ENCODE measurements at places on chromosomes 6 and 20. TPM values are rescaled to one million over a fixed set of nuclear protein-coding genes. Genes with fewer than 3 reads are reported as not detected.

The PRICKLE4 gene
- 4.8 TPM for total RNA-seq

The SLC16A10 gene
- 6.0 TPM for total RNA-seq

The TSBP1 gene
- total RNA-seq, result not detected

The TFAP2A gene
- 0.99 TPM for total RNA-seq

The KCNK5 gene
- total RNA-seq, result 26.9 TPM

The RPS10 gene
- 1,011 TPM for total RNA-seq

The KHDC1L gene
- not detected for total RNA-seq

The COL11A2 gene
- 0.44 TPM for total RNA-seq

The MED23 gene
- total RNA-seq, result 24.5 TPM

The MYCT1 gene
- total RNA-seq, result 1.9 TPM

The KCNB1 gene
- 1.9 TPM for total RNA-seq

DNA sequence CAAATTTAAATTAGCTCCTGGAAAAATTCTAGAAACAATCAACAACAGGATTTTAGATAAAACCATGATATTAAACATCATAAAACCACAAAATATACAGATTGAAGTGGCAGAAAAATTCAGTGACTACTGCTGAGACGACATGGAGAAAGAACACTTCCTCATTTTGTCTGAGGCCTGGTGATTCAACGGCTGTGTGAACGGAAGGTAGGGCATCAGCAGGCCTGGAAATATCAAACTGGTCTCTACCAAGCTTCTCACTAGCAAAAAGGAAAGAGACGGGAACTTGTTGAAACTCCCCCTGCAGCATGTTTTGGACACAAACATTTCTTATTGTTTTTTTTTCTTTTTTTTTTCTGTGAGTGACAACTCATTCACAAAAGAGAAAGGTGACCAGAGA, 58.0 kb upstream of the AHI1 start:
- no peaks in the 10 kb centered on the region for H3K4me1 ChIP-seq
- no peaks in the 10 kb centered on the region for H3K27me3 ChIP-seq
- no peak for DNase-seq

DNA sequence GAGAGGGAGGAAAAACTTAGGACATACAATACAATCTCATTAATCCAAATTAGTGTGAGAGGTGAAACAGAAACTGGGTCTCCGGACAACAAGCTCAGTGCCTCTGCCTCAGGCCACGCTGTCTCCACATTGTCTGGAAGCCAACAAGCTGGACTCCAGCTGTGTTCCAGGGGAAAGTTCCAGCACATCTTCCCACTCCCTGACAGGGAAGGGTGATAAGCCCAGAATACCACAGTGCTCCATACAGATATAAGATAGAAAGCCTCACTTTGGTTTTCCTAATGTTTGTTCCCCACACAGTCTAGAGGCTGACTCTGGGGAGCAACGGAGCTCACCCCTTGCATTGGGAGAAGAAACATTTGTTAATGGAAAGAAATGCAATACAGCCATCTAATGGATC, 117.1 kb upstream of the SPTLC3 start:
- H3K27ac ChIP-seq, result no peak overlapping the region
- no peaks in the 10 kb centered on the region for H3K36me3 ChIP-seq
- DNase-seq, result no peak
- no peak overlapping the region for H3K4me3 ChIP-seq

DNA sequence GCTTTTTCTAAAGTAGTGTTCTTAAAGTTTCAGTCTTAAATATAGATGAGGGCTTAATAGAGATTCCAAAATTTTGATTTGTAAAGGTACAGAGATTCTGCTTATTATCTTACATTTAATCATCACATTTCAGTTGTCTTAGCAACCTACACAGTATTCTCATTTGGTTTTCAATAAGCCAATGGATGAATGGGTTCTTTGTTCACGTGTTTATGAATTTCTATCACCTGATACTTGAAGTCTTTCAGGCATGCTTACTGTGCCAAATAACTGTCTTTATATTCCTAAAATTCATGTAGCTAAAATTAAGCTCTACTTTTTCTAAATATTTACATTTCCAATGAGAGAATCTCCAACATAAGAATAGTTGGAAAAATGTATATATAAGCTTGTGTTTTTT, 152.7 kb downstream of the EYA4 start:
- H3K36me3 ChIP-seq, result no peaks in the 10 kb centered on the region
- no peak overlapping the region for H3K27ac ChIP-seq
- H3K27me3 ChIP-seq, result no peaks in the 10 kb centered on the region
- no peak overlapping the region for H3K4me3 ChIP-seq

GRCh38 chr6:106066989-106067388, 19.1 kb upstream of the PRDM1 start:
- no peak for DNase-seq
- no peaks in the 10 kb centered on the region for H3K36me3 ChIP-seq
- H3K4me1 ChIP-seq, result peaks cover 4% of the 10 kb centered on the region
- no peak overlapping the region for H3K4me3 ChIP-seq

DNA sequence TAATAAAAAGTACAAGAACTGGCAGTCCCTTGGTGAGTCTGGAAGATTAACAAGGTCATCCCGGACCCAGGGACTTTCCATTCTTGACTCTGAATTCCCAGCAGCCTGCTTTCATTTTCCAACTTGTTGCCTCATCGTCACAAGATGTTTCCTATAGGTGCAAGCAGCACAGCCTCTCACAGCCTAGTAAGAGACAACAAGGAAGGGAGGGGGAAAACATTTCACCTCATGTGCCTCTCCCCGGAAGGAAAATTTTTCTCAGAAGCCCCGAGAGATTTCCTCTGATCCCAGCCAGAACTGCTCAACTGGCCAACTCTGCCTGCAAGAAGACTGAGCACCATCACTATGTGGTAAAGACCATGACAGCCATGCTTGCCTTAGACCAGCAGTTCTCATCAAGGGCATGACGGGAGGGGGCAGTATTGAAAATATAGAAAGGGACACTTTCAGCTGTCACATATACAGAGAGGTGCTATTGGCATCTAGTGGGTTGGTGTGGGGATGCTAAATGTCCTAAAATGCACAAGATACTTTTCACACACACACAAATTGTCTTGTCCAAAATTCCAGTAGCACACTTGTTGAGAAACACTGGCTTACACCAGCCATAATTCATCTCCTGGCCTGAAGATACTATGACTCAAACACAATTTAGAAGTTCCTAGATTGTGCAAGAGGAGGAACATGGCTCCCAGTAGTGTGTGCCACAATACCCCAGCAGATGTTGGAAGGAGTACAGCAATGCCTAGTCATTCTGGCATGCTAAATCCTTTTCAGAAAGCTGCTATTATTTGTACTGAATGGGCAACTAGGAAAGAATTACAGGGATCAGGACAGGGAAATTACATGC, 10.8 kb upstream of the WTAP start:
- DNase-seq, result no peak
- no peaks in the 10 kb centered on the region for H3K4me1 ChIP-seq
- no peak overlapping the region for H3K4me3 ChIP-seq

- H3K36me3 ChIP-seq, result no peaks in the 10 kb centered on the region
- H3K4me1 ChIP-seq, result no peaks in the 10 kb centered on the region
- DNase-seq, result no peak
- H3K4me3 ChIP-seq, result no peak overlapping the region
- no peaks in the 10 kb centered on the region for H3K27me3 ChIP-seq
- H3K27ac ChIP-seq, result no peak overlapping the region
Measured at GRCh38 chr20:34798871-34799270, 26.6 kb downstream of the NCOA6 start.

GRCh38 chr6:158011478-158011920, 29.8 kb downstream of the SYNJ2 start:
- no peak overlapping the region for H3K4me3 ChIP-seq
- no peaks in the 10 kb centered on the region for H3K27me3 ChIP-seq
- DNase-seq, result no peak
- no peak overlapping the region for H3K27ac ChIP-seq
- no peaks in the 10 kb centered on the region for H3K4me1 ChIP-seq
- no peaks in the 10 kb centered on the region for H3K36me3 ChIP-seq

DNA sequence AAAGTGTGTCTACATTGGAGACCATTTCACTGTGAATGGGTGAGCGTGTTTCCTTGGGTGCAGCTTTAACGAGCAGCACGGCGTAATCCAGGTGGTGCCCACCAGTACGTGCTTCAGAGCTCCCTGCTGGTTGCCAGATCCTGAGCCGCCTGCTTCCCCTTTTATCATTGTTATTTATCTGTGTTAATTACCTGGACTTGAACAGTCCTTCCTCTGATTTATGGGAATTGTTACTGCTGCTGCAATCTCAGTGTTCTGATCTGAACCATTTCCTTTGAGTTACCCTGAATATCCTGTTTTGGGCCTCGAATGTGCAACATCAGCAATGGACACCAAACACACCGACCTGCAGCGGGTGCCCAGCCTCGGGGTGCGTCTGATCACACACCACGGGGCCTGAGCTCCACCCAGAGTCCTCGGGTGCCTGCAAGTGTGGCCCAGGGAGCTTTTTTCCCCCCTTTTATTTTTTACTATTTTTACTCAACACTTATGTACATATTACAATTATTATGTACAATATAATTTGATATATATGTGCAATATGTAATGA, 81.3 kb downstream of the RPP40 start:
- DNase-seq, result no peak
- no peaks in the 10 kb centered on the region for H3K27me3 ChIP-seq
- H3K4me1 ChIP-seq, result no peaks in the 10 kb centered on the region

GRCh38 chr6:16244869-16245451, 6.6 kb downstream of the GMPR start:
- H3K27ac ChIP-seq, result no peak overlapping the region
- H3K36me3 ChIP-seq, result no peaks in the 10 kb centered on the region
- no peaks in the 10 kb centered on the region for H3K27me3 ChIP-seq
- no peak for DNase-seq

DNA sequence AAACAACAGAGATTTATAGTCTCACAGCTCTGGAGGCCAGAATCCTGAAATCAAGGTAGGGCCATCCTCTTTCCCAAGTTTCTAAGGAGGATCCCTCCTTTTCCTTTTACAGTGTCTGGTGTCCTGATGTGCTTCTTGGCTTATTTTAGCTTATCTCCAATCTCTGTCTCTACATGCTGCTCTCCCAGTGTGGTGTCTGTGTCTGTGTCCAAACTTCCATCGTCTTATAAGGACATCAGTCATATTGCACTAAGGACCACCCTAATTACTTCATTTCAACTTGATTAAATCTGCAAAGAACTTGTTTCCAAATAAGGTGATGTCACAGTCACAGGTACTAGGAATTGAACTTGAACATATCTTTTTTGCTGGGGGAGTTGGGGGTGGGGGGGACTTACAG, 529.6 kb downstream of the DHX35 start:
- DNase-seq, result no peak
- H3K27ac ChIP-seq, result no peak overlapping the region
- no peaks in the 10 kb centered on the region for H3K27me3 ChIP-seq
- H3K4me1 ChIP-seq, result no peaks in the 10 kb centered on the region

- H3K36me3 ChIP-seq, result no peaks in the 10 kb centered on the region
- H3K27me3 ChIP-seq, result no peaks in the 10 kb centered on the region
- H3K4me3 ChIP-seq, result no peak overlapping the region
- no peak overlapping the region for H3K27ac ChIP-seq
- H3K4me1 ChIP-seq, result no peaks in the 10 kb centered on the region
Measured at GRCh38 chr20:55500130-55500529, 505.2 kb downstream of the CBLN4 start.

- DNase-seq, result no peak
- H3K36me3 ChIP-seq, result no peaks in the 10 kb centered on the region
Measured at GRCh38 chr6:169239181-169239580, 14.5 kb downstream of the THBS2 start.

DNA sequence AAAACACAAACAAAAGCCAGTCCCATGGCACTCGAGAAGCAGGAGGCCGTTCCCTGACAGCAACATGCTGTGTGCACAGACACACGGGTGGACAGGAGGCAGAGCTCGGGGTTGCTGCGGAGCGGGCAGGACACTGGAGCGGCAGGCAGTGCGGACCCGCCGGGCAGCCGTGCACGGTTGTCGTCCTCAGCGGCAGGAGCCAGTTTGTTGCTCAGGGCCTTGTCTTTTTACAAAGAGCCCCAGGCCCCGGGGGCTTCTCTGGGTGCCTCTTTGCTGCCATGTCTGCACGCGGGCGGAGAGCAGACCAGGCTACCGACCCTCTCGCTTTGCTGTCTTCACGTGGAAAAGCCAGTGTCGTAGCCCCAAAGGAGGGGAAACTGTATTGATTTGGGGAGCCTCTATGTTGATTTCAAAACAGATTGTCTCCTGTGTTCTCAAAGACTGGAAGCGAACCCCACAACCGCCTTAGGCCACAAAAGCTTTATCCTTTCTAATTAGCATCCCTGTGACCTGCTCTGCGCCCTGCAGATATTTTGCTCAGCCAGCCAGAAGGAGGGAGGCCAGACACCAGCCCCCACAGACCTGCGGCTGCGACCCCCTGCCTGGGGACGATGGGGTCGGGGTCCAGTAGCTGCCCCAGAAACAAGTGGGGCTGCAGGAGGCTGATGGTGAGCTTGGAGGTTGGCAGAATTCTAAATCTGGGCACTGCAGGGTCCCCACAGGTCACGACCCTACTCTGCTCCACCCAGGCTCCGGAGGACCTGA, 50.2 kb downstream of the ERMARD start:
- no peak overlapping the region for H3K27ac ChIP-seq
- peaks cover 20% of the 10 kb centered on the region for H3K4me1 ChIP-seq
- H3K36me3 ChIP-seq, result no peaks in the 10 kb centered on the region

DNA sequence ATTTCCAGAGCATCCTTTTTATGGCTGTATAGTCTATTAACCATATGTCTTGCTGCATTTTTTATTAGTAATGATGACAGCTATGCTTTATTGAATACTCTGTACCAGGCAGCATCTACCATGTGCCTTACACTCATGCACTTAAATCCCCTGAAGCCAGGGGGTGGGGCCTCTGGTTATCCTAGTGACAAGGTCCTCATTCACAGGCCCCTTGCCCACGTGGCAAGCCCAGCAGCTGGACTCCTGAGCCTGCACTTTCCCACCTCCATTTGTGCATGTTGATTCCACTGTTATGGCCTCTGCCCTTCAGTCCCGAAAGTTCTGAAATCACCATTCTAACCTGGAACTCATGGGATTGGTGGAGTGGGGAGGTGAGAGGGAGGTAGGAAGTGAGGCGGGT, 22.3 kb downstream of the ACTR5 start:
- H3K4me3 ChIP-seq, result no peak overlapping the region
- no peak for DNase-seq
- H3K4me1 ChIP-seq, result no peaks in the 10 kb centered on the region
- H3K36me3 ChIP-seq, result no peaks in the 10 kb centered on the region
- no peak overlapping the region for H3K27ac ChIP-seq

GRCh38 chr6:134020071-134020470, 32.4 kb downstream of the SLC2A12 start:
- H3K36me3 ChIP-seq, result no peaks in the 10 kb centered on the region

DNA sequence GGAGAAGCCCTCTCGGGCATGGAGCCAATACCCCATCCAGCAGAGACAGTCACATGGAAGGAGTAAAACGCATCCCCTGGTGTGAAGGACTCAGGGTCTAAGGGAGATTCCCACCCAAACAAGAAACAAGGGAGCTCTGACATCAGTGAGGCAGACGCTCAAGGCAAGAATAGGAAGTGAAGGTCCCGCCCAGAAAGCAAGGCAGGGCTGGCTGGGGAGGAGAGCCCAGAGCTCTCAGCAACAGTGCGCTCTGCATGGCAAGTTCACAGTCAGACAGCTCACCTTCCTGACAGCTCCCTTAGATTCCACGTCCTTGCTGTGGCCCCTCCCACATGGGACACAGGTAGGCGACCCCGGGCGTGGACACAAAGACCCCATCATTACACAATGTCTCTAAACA, 85.6 kb downstream of the TTLL2 start:
- DNase-seq, result no peak
- H3K4me3 ChIP-seq, result no peak overlapping the region
- H3K27me3 ChIP-seq, result no peaks in the 10 kb centered on the region
- H3K36me3 ChIP-seq, result no peaks in the 10 kb centered on the region
- H3K4me1 ChIP-seq, result no peaks in the 10 kb centered on the region
- H3K27ac ChIP-seq, result no peak overlapping the region
